ENCODE measurements at places on chromosomes 2 and 18.
A peak's percentile ranks its signal among the peaks of the same experiment; 100 is the strongest.

GRCh38 chr18:60235164-60235563 is 137.4 kb downstream of the MC4R start:
- DNase-seq: no peak

DNA sequence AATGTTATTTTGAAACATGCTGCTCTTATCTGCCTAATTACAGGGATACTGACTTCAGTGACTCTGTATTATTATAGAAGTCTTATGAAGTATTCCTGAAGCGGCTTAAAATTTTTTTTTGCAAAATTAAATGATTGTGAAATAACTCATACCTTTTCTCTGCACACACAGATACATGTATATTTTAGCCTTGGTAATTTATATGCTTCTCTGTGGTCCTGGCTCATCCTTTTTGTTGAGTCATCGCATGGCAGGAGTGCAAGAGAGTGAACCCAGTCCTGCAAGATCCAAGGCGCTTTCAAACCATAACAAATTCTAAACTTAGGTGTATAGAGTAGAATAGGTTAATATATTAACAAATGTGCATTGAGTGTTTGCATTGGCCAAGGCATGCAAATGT is 8.6 kb downstream of the CCNT2 start:
- no peak for DNase-seq

GRCh38 chr2:109623297-109623696 is 9.1 kb downstream of the SOWAHC start:
- DNase-seq: no peak

DNA sequence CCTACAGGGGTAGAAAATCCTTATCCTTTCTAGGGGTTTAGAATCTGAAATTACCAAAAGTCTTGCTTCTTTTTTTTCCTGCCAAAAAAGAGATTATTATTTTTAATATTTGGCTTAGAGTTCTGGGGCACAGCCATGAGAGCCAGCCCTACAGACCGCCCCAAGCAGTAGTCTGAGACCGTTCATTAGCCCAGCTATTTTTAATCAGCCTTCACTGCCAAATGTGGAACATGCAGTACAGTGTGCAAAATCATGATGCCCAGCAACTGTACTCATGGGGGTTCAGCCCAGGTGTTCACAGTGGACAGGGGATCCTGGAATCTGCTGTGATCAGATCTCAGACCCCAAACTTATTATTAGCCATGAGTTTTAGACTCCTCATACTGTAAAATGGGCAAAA is 60.4 kb downstream of the GRB14 start:
- no peak for DNase-seq

DNA sequence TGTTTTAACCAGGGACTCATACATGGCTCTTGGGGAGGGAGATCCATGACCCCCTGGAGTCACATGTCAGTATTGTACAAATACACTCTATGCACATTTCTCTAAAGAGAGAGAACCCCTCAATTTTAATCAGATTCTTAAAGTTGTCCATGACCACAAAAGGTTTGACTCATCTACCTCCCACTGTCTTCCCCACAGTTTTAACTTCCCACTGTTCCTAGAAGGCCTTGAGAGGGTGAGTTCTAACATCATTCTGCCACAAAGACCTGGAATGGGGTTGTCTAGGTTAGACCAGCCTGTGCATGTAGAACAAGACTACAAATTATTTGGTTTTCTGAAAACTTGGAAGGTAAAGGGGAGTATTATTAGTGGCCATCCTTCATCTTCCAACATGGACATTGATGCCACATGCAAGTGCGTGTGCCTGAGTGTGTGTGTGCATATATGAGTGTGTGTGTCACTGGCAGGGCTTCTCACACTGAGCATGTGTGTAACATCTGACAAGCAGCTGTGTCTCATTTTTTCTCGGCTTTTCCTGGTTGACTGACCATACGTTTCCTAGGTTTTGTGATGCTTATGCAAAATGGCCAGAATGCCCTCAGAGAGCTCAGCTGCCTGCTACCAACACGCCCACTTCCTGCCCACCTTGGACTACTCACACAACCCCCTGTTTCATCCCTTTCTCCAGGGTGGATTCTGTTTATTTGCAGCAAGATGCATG is 94.6 kb upstream of the LGALSL start:
- peak; percentile 37 for DNase-seq

DNA sequence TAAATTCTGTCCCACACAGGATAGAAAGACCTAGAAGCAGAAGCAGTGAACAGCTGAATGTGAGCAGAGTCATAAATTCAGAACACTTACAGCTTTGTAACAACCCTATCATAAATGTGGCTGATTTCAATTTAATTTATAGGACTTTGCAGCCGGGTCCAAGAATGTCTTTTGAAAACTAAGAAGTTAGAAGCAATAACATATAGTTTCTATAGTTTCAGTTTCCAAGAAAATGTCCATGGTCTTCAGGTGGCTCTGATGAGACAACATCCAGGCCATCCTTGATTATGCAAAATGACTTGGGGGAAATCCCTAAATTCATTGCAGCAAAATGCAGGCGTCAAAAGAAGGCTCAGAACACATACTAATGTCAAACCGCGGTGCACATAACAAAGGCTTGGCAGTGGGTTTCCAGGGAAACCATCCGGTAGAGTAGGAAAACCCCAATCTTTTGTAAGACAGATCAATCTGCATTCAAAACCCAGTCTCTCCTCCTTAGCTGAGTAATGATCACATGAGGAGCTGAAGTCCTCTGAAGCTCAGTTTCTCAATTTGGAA is 442.2 kb upstream of the ID2 start:
- peak; percentile 99 for DNase-seq

- DNase-seq: peak; percentile 72
These were observed 16.4 kb upstream of the LPIN2 start for GRCh38 chr18:3029215-3029952.

DNA sequence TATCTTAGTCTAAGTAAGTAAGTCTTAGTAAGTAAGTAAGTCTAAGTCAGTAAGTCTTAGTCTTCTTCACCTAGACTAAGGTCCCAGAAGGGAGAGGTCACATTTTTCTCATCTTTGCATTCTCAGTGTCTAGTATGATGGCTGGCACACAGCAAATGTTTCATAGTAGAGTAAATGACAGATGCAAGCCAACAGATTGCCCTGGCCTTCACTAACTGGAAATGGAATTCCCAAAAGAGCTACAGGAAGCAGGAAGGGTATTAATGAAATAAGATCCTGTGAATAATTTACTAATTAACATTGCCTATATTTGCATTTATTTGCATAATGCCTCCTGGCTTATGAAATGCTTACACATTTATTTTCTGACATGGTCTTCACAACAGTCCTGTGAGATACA is 221.6 kb downstream of the RAD51AP2 start:
- no peak for DNase-seq

DNA sequence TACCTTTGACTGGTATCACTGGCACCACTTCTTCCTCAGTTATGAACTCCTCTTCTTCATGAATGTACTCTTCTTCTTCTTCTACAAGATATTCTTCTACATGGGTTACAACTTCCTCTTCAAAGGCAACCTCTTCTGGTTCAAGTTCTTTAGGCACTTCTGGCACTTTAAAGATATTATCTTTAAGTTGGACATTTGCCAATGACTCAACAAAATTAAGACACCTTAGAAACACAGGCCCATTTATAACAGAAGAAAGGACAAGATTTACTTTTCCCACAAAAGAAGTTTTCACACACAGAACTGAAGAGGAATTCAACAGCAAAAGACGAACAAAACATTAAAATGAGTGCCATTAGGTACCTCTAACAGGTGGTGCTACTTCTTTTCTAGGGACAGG is 127.3 kb downstream of the TTN start:
- DNase-seq: no peak

- DNase-seq: no peak
These were observed 62.9 kb downstream of the RPL31 start for GRCh38 chr2:101064868-101065549.

- DNase-seq: no peak
These were observed 34.8 kb upstream of the ASXL2 start for GRCh38 chr2:25912851-25913695.

GRCh38 chr2:199707593-199708185 is 143.3 kb downstream of the FTCDNL1 start:
- DNase-seq: no peak

DNA sequence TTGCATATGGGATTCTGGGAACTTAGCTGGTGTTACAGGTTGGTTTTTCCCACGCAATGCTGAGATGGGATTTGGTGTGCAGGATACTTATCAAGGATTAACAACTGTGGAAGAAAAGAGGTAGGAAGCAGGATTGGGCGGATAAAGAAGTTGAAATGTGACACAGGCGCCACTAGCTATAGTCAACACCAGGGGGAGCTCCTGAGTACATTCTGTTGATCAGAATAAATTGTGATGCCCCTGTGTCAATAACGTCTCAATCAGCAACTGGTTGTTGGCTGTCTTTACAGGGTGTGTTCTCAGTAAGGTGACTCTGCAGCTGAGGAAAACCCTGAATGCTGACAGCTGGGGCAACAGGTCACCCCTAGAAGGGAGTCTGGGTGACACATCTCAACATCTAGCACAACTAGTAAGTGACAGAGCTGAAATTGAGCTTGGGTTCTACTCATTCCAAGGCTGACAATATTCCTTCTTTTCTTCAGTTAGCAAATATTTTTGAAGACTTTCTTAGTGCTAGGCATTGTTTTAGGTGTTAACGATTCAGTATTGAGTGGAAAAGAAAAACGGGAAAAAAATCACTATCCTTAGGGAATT is 143.0 kb downstream of the ARL6IP6 start:
- peak; percentile 32 for DNase-seq

DNA sequence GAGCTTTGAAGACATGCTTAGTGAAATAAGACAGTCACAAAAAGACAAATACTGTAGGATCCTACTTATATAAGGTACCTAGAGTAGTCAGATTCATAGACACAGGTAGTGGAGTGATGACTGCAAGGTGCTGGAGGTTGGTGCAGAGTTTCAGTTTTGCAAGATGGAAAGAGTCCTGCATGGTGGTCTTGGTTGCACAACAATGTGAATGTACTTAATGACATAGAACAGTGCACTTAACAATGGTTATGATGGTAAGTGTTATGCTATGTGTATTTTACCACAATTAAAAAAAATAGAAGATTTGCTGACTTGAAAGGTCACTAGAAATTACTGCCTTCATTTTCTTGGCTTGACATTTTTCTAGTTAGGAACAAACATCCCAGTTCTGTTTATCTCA is 9.5 kb downstream of the CERS6 start:
- DNase-seq: no peak

Measured in inflammatory macrophage treated with lipopolysaccharide for 4 hours (primary cell).